Activated effector memory CD4-positive, alpha-beta T cell treated with Interleukin-2 at 50 U/mL for 16 hours (primary cell): ENCODE measurements at places on chromosomes 13 and 19.

DNA sequence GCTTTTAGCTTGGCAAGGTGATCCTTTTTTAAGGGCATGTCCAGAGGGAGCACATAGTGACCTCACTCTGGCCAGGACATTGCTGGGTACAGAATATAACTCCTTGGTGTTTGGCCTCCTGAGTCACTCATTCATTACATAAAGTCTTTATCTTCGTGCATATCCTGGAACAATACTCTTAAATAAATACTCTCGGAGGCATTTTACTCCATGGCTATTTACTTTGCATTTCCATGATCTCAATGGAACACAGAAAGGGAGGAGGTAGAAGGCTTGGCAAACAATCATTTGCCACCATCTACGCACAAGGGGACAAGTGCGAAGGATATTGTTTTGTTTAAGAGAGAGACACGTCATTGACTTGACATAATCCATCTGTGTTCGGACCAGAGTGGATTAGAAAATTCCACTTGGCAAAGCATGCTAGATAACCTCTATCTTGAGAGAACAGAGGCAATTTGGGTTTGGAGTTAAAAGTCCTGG lies 210.0 kb downstream of the IRS2 start:
- DNase-seq = no peak

GRCh38 chr13:29674532-29674931 lies 79.0 kb upstream of the SLC7A1 start:
- DNase-seq = no peak

- DNase-seq = no peak
Observed at GRCh38 chr13:54234607-54235006, 1206.0 kb downstream of the OLFM4 start.

GRCh38 chr13:74194846-74195245 lies 60.6 kb upstream of the KLF12 start:
- DNase-seq = no peak

DNA sequence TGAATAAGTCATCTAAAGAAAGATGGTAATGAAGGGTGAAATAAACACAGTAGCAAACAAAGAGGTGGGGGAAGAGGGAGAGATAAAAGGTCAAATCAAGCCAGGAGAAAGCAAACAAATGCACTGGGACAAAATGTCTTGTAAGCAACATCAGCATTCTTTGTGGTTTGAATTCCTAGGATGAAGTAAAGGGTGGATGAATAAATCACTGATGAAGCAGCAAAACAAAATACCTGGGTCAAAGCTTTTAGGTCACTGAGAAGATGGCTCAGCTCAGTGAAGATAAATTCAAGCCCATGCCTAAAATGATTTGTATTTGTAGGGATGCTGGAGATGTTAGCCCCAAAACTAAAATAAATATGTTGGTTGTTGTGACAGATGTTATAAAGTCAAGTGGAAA lies 86.5 kb upstream of the FBXL3 start:
- DNase-seq = no peak

GRCh38 chr13:25906191-25906661 lies 145.6 kb downstream of the SHISA2 start:
- no peak for DNase-seq

GRCh38 chr13:40539576-40540327 lies 126.7 kb downstream of the FOXO1 start:
- DNase-seq = no peak

DNA sequence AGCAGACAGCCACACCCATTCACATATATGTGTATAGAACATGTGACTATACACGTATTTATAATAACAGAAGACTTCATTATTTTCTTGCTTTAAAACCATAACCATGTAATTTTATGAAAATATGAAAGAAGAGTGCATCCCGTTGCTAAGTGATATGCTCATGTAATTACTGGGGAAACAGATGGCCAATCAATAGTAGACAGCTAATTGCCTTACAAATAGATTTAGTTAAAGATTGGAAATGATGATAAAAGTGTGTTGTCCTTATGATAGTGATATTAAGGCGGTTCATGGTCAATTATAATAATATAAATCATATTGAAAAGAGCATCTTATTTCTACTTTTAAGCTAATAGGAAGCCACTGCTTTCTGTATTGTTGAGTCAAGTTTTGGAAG lies 95.9 kb downstream of the RFC3 start:
- no peak for DNase-seq

DNA sequence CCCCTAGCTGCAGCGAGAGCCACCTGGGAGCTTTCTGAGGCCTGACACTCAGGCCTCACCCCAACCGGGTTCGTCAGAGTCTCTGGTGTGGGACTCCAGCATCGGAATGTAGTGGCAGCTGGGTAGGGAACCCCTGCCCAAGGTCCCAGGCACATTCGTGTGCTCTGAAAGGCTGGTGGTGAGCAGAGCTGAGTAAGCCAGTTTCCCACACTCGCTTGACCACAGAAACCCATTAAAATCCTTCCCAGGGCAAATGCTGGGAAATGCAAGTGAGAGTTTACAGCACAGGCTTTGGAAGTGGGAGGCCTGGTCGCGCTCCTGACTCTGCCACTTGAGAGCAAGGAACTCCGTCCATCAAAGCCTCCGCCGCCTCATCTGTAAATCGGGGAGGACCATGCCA lies 4.2 kb downstream of the TRAPPC6A start:
- DNase-seq = no peak

- no peak for DNase-seq
Observed at GRCh38 chr19:55228015-55228391, 560 bp downstream of the TMEM86B start.

DNA sequence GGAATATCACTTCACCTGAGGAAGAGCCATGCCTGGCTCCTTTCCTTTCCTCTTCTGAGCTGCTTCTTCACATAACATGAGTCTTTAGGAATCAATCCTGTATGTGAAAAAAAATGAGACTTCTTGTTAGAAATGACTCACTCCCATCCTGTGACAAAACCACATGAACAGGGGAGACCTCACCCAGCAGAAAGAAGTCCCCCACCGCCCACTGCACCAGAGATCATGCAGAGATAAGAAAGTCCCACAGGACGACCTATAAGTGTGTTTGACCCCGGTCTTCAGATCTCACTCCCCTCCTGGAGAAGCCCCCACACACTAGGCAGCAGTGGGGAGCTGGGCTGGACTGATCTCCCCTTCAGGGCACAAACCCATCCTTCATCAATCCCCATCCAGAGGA lies 7.8 kb downstream of the ZNF600 start:
- peak; percentile 12 for DNase-seq

DNA sequence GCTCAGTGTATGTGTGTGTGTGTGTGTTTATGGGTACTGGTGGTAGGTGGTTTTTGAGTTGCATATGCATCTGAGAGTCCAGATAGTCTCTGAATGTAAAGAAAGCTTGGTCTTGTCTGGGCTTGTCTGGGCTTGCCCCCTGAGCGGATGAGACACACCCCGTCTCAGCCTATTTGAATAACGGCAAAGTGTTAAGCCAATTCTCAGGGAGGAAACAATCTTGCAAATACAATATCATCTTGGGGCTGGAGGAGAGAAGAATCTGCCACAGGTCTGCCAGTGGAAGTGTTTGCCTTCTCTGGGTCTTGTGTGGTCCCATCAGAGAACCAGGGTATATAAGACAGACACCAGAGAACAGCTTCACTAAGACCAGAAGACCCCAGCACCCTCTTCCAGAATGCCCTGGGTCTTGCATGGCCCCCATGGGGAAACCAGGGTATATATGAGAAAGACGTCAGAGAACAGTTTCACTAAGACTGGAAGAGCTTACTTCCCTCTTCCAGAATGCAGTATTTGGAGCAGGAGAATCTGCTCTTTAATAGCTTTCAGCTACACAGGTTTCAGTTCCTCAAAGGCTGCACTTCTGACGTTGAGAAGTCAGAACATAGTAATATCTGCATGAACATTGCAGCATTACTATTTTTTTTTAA lies 13.3 kb downstream of the CD70 start:
- no peak for DNase-seq
